Fibroblast of gingiva (primary cell): ENCODE measurements at places on chromosomes 12 and 14.

DNA sequence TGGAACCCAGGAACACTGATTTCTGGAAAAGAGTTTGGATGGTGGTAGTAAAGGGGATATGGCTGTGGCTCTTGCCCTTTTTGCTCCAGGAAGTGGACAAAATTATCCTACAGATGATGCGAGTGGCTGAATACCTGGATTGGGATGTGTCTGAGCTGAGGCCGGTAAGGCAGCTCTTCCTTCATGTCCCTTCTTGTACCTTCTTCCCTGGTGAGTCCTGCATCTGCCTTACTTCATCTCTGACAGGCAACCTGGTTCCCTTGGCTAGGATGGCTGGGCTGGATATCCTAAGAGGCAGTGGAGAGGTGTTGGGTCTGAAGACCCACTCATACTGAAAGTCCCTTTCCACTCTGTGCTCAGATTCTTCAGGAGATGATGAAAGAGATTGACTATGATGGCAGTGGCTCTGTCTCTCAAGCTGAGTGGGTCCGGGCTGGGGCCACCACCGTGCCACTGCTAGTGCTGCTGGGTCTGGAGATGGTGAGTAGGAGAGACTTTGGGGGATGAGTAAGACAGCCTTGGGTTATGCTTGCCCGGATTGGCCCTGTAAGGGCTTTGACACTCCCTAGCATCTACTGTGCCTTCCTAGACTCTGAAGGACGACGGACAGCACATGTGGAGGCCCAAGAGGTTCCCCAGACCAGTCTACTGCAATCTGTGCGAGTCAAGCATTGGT, 8.0 kb downstream of the DGKA start:
- DNase-seq: no peak

DNA sequence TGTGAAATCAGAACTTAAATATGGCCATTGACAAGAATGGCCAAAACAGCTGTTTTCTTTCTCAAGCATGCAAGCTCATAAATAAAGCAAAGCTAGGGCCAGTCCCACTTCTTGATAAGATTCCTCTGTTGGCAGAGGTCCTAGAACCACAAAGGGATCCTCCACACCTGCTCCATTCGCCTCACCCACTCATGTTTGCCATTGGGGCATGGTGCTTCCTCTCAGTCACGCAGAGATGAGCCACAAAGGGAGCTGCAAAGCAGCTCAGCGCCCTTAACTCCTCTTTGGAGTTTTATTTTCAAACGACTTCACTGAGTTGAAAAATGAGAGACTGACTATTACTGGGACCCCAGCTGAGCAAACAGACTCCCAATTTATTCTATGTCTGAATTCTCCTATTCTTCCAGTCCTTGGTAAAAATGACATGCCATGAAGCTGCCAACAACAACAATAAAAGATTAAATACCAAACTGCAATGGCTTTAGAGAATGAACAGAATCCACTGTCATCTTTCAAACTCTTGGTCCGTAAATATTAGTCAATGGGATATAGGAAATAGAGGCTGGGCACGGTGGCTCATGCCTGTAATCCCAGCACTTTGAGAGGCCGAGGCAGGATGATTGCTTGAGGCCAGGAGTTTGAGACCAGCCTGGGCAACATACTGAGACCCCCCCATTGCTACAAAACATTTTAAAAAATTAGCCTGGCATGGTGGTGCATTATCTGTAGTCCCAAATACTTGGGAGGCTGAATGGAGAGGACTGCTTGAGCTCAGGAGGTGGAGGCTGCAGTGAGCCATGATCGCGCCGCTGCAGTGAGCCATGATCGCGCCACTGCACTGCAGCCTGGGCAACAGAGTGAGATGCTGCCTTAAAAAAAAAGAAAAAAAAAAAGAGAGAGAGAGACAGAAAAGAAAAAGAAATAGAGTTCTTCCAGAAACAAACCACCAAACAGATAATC, 16.4 kb downstream of the MANSC1 start:
- no peak for DNase-seq

- no peak for DNase-seq
Observed at GRCh38 chr14:99072956-99073355, 199.0 kb downstream of the BCL11B start.

DNA sequence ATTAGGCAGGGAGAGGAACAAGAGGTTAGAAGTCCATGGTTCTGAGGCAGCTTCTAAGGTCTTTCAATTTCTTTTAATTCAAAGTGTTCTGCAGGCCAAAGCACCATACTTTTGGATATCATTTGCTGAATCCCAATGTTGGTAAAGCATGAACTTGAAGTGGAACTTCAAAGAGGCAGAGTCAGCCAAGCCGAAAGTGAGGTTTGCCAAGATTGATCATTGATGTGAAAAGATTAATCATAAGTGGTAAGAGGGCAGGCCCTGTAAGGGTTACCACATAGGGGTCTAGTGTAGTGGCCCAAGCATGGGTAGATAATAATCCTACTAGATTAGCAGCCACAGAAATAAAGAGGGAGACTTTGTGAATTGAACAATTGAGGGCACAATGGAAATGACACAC, 191.7 kb upstream of the DIO2 start:
- no peak for DNase-seq

GRCh38 chr12:20248646-20249045, 119.7 kb upstream of the PDE3A start:
- no peak for DNase-seq

DNA sequence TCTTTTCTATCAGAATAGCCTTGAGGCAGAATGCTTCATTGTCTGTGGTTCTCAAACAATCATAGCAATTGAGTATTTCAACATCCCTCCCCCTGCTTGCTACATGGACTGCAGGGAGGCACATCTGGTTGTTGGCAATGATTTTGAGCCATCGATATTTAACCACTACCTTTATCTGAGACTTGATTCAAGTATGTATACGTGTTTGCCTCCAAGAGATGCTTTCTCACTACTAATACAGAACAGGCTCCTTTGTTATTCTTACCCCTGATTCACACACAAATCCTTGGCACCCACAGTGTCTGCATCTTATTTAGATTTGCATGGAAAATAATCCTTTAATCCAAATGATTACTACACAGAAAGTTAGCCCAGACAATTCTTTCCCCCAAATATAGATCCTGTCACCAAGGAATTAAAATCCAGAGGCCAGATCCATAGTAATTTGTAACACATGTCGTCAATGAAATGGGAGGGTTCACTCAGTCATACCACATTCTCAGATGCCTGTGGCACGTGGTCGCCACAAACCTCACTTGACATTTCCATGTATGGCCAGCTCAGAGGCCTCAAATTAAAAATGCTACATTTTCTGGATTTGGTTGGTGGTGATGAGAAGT, 199.3 kb downstream of the ITPR2 start:
- peak; percentile 84 for DNase-seq

- DNase-seq: no peak
Observed at GRCh38 chr12:116642683-116643082, 83.5 kb downstream of the MAP1LC3B2 start.

DNA sequence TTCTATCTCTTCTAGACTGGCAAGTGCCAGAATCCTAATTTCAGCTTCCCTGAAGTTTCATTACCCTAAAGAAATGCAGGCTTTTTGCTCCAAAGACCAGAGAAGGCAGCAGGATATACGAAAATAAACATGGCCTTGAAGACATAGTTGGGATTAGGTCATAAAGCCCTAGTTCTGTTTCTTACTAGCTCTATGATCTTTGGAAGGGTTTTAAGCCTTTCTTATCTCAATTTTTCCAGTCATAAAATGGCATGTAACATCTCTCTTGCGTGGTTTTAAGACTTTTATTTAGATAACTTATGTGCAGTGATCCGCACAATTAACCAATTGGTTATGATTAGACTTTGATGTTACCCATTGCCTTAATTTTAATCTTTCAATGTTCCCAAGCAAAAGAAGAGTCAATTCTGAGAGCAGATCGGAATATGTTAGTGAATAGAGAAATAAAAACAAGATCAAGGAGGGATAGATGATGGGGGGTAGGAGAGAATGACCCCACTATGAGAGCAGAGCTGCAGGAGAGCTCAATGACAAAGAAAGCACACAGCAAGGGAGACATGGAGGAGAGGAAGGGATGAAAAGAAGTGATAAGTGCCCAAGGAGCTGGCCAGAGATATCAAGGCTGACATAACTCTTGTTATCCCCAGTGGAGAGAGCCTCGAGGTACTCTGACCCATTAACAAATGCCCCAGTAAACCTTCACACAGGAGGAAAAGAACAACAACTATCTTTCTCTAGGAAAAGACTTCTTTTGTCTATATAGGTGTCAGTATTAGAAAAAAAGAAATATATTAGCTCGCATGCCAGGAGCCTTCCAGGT, 53.0 kb upstream of the ANP32D start:
- no peak for DNase-seq

DNA sequence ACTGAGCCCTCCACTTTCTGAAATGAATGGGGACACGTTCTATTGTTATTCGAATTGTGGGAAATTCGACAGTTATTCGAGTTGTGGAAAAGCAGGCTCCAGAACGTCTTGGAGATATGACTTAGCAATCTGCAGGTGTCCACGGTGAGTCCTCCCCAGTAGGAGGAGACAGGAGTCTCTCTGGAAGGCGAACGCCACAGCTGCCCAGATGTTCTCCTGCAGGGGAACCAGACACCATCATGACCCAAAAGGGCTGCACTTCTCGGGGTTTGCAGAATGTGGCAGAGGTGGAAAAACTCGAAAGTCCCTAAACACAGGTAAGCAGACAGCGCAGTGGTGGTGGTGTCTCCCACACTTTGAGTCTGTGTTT, 363.6 kb upstream of the SFSWAP start:
- no peak for DNase-seq

GRCh38 chr14:62209287-62209899, 447.2 kb downstream of the SNAPC1 start:
- peak; percentile 59 for DNase-seq

DNA sequence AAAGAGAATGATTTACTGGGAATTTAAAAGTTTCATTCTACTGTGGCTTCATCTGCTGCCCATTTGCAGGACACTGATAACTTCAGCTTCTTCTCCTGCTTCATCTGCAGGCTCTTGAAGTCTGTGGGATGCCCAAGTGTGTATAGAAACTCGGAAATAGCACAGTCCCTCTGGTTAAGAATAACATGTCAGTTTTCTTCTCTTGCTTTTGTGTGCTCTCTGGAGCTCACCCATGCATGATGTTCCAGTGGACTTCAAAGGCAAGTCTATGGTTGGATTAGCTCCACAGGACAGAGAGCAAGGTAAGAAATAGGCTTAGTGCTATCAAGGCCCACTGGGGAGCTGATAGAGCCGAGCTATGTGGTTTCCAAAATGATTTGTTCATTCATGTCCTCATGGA, 13.7 kb downstream of the RMST start:
- no peak for DNase-seq
